ENCODE measurements at places on chromosomes 13 and 19.
A peak's percentile ranks its signal among the peaks of the same experiment; 100 is the strongest.

- DNase-seq: no peak
- H3K27me3 ChIP-seq: no peaks in the 10 kb centered on the region
- no peaks in the 10 kb centered on the region for H3K4me1 ChIP-seq
- H3K36me3 ChIP-seq: no peaks in the 10 kb centered on the region
- no peak overlapping the region for H3K27ac ChIP-seq
Measured at GRCh38 chr13:27182844-27183497, 11.4 kb upstream of the USP12 start.

DNA sequence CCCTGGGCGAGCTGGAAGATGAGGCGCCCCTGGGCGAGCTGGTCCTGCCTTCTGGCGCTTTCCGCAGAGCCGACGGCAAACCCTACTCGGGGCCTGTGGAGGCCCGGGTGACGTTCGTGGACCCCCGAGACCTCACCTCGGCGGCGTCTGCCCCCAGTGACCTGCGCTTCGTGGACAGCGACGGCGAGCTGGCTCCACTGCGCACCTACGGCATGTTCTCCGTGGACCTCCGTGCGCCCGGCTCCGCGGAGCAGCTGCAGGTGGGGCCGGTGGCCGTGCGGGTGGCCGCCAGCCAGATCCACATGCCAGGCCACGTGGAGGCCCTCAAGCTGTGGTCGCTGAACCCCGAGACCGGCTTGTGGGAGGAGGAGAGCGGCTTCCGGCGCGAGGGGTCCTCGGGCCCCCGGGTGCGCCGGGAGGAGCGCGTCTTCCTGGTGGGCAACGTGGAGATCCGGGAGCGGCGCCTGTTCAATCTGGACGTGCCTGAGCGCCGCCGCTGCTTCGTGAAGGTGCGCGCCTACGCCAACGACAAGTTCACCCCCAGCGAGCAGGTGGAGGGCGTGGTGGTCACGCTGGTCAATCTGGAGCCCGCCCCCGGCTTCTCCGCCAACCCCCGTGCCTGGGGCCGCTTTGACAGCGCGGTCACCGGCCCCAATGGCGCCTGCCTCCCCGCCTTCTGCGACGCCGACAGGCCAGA, 6.3 kb downstream of the CILP2 start:
- H3K27me3 ChIP-seq: peaks cover 6% of the 10 kb centered on the region
- H3K36me3 ChIP-seq: no peaks in the 10 kb centered on the region
- H3K4me3 ChIP-seq: no peak overlapping the region
- no peak for DNase-seq
- no peak overlapping the region for H3K27ac ChIP-seq

GRCh38 chr13:32911506-32911905, 104.7 kb upstream of the KL start:
- H3K36me3 ChIP-seq: no peaks in the 10 kb centered on the region
- no peak overlapping the region for H3K4me3 ChIP-seq
- no peaks in the 10 kb centered on the region for H3K4me1 ChIP-seq
- peak; percentile 43 for DNase-seq
- no peaks in the 10 kb centered on the region for H3K27me3 ChIP-seq

DNA sequence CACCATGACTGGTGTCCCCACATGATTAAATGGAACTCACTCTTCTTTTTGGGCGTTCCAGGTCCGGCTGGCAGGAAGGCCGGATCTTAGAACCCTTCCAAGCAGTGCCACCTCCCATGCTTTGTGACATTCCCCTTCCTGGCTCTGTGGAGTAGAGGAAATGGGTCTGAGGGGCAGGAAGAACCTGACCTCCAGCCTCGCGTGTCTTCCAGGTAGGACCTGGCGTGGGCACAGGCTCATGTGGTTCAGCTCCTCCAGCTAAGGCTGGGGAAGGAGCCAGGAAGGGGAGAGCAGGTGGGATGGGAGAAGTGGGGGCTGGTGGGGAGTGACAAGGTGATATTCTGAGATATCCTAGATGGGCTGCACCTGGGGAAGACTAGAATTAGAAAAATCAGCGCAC, 2.1 kb downstream of the TMEM255B start:
- H3K4me3 ChIP-seq: no peak overlapping the region
- no peaks in the 10 kb centered on the region for H3K27me3 ChIP-seq
- no peaks in the 10 kb centered on the region for H3K4me1 ChIP-seq
- DNase-seq: no peak

GRCh38 chr13:22082030-22082429, 411.2 kb downstream of the FGF9 start:
- peaks cover 2% of the 10 kb centered on the region for H3K27me3 ChIP-seq
- DNase-seq: no peak
- no peak overlapping the region for H3K4me3 ChIP-seq
- H3K36me3 ChIP-seq: no peaks in the 10 kb centered on the region
- H3K27ac ChIP-seq: no peak overlapping the region
- no peaks in the 10 kb centered on the region for H3K4me1 ChIP-seq

DNA sequence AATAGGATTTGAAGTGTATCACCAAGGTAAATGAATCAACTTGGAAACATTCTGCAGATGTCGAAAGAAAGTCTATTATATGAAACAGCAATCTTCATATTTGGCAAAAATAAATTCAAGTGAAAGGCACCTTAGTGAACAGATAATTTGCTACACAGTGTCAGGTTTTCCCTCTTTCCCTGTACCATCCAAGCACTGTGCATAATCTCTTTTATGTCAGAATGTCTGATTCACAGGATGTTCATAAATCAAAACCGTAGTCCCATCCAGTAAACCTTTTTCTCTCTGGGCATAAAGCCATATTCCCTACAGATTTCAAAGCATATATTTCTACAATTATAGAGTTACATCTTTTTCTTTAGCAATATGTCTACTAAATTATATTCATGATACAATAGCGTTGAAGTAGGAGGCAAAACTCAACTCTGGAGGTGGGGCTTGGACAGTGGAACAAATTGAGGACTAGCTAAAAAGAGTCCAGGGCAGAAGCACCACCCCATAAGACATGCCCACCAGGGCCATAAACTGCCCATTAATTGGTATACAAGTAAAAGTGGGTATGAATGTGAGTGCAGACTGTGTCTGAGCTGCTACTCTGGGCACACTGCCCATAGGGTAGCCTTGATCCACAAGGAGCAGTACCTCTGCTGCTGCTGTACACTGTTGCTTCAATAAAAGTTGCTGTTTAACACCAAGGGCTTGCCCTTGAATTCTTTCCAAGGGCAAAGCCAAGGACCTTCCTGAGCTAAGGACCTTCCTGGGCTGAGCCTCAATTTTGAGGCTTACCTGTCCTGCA, 72.1 kb upstream of the MYCBP2 start:
- H3K4me1 ChIP-seq: no peaks in the 10 kb centered on the region
- H3K27ac ChIP-seq: no peak overlapping the region
- no peak for DNase-seq
- H3K4me3 ChIP-seq: no peak overlapping the region

- no peaks in the 10 kb centered on the region for H3K27me3 ChIP-seq
- DNase-seq: no peak
- no peaks in the 10 kb centered on the region for H3K36me3 ChIP-seq
- no peak overlapping the region for H3K27ac ChIP-seq
Measured at GRCh38 chr19:55858969-55859368, 22.6 kb downstream of the NLRP4 start.

DNA sequence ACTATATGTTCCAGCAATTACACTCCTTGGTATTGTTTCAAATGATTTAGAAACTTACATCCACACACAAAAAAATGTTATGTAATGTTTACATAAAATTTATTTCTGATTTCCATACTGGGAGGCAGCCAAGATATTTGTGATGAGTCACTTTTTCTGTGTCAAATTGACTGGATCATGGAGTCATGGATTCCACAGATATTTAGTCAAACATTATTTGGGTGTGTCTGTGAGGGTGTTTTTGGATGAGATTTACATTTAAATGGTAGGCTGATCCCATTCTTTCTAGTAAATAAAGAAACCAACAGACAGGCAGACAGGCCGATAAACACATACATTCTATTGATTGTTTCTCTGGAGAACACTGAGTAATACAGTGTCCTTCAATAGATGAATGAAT, 562.8 kb downstream of the SLITRK6 start:
- H3K4me3 ChIP-seq: no peak overlapping the region
- no peaks in the 10 kb centered on the region for H3K27me3 ChIP-seq
- no peaks in the 10 kb centered on the region for H3K4me1 ChIP-seq
- no peaks in the 10 kb centered on the region for H3K36me3 ChIP-seq

DNA sequence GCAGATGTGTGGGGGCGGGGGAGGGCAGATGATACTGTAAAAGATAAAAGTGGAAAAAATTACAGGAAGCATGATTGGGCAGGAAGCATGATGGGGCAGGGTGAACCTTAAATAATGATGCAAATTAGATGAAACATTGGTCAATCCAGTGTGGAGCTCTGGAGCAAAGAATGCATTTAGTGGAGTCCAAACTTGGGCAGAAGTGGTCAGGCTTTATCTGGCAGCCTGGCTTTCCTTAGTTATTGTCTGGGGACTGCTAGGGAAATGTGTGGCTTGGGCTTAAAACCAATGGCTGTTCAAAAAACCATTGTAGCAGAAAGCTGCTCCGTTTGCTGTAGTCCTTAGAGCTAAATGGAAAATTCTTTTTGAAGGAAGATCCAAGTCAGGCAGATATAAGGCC, 1077.3 kb upstream of the MIR17HG start:
- no peaks in the 10 kb centered on the region for H3K36me3 ChIP-seq
- no peak overlapping the region for H3K4me3 ChIP-seq
- no peaks in the 10 kb centered on the region for H3K27me3 ChIP-seq
- H3K27ac ChIP-seq: no peak overlapping the region
- no peaks in the 10 kb centered on the region for H3K4me1 ChIP-seq

- DNase-seq: no peak
- H3K4me1 ChIP-seq: no peaks in the 10 kb centered on the region
- H3K27ac ChIP-seq: no peak overlapping the region
- H3K27me3 ChIP-seq: no peaks in the 10 kb centered on the region
- no peaks in the 10 kb centered on the region for H3K36me3 ChIP-seq
Measured at GRCh38 chr13:48776401-48776800, 122.7 kb downstream of the CYSLTR2 start.

GRCh38 chr13:82867284-82867683, 1015.0 kb downstream of the SLITRK1 start:
- H3K36me3 ChIP-seq: no peaks in the 10 kb centered on the region
- H3K27ac ChIP-seq: no peak overlapping the region
- DNase-seq: no peak
- no peaks in the 10 kb centered on the region for H3K27me3 ChIP-seq

- no peak overlapping the region for H3K4me3 ChIP-seq
- no peak overlapping the region for H3K27ac ChIP-seq
- H3K36me3 ChIP-seq: no peaks in the 10 kb centered on the region
- no peak for DNase-seq
- no peaks in the 10 kb centered on the region for H3K4me1 ChIP-seq
Measured at GRCh38 chr19:18130523-18131242, 22.3 kb upstream of the PIK3R2 start.
